Fibroblast of gingiva (primary cell): ENCODE measurements at places on chromosomes 6 and 20.
A peak's percentile ranks its signal among the peaks of the same experiment; 100 is the strongest.

- DNase-seq = peak; percentile 71
Observed at GRCh38 chr6:148464319-148465010, 121.8 kb downstream of the SASH1 start.

DNA sequence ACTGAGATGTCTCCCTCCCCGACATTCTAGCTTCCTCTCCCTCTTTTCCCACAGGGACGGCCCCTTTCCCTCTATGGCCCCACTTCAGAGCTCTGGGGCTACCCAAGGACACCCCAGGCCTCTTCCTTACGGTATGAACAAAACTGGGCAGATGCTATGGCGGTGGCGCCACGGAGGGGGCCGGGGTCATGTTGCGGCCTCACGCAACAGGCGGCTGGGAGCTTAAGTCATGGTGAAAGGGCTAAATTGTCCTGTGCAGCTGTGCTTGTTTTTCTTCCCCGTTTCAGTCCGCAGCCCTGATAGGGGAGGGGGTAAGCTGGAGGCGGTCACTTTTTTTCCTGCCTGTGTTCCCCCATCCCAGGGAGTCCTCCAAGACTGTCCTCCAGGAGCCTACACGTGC, 17.6 kb upstream of the KIAA1755 start:
- DNase-seq = no peak

DNA sequence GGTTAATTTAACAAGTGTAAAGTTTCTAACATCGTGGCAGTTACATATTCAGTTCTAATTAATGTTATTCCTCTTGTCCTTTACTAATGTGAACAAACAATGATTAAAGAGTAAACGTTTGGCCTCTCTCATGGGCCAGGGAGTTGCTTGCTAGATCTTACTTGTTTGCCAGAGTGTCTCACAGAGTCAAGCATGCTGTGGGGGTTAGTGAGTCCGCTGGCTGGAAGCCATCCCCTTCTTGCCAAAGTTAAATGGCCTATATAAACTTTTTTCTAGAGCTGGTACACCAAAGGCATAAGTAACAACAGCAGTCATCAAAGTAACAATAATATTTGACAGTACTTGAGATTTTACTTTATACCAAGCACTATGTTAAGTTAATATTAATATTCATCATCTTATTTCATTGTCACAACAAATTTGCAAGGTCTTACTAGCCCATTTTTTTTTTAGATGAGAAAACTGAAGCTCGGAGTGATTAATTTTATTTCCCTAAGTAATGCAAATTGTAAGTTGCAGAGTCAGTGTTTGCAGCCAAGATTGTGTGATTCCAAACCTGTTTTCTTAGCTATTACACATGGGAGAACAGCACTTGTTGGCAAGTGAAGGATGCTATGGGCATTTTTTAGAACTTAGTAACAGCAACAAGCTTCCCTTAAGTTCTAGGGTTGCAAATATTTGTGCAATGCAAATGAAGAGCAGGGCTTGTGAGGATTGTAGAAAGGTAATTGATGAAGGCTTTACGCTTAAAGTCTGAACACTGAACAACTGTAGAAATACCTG, 224.5 kb downstream of the RFPL4B start:
- peak; percentile 78 for DNase-seq

- no peak for DNase-seq
Observed at GRCh38 chr6:101125380-101125971, 244.3 kb upstream of the ASCC3 start.

DNA sequence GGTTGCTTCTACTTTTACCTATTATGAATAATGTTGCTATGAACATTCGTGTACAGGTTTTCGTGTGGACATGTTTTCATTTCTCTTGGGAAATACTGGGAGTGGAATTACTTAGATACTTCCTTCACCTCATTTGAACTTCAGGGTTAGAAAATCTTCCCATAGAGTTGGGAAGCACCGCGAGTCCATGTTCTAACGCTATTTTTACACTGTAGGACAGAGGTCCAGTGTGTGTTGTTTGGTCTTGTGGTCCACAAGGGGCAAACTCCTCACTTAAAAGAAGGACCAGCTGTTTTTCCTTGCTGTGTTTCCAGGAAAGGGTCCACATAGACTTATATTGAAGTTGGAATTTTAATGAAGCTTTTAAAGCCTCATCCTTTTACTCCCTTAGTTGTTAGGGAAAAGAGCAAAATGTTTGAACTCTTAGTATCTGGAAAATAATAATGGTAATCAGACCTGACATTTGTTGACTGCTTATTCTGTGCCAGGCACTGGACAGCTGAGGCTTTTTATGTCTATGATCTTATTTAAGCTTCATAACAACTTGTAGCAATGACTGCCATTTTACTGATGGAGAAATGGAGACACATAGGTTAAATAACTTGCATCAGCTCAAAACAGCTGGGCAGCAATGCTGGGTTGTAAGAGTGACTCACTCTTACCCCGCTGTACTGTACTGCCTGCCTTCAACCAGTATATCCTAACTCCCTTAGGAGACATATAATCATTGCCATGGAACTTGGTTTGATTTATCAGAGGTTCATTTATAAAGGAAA, 52.0 kb downstream of the CDC5L start:
- DNase-seq = peak; percentile 72

GRCh38 chr6:68760485-68760884, 125.4 kb downstream of the ADGRB3 start:
- DNase-seq = no peak
